ENCODE measurements at places on chromosomes 1 and 21.

- DNase-seq = no peak
Observed at GRCh38 chr1:48670234-48671020, 106.3 kb downstream of the BEND5 start.

DNA sequence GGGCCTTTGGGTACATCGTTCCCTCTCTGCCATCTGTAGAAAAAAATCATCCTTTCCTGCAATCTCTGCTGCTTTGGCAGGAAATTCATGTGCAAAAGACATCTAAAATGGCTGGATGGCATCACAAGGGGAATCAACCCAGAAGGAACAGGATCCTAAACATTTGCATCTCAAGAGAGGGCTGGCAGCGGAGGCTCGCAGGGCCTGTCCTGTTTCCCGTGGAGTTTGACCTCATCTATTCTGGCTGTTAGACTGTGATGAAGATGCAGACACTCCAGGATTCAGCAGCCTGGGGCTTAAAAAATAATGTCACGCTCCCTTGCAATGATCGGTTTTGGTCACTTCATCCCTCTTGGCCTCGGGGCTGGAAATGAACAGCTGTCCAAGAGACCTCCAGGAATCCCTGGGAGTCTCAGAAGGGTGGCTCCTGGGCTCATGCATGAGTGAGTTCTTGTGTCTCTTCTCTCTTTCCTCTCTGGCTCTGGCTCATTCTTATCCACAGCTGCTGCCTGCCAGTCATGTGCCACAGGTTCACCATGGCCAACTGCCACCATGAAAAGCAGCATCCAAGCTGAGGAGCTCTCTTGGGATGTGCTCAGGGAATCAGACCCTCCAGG is 16.1 kb upstream of the PCP4 start:
- no peak for DNase-seq

- DNase-seq = no peak
Observed at GRCh38 chr1:167514288-167514687, 4.0 kb downstream of the CD247 start.

- DNase-seq = no peak
Observed at GRCh38 chr1:203612932-203613682, 13.5 kb upstream of the ATP2B4 start.

GRCh38 chr1:3469104-3469848 is 14.8 kb downstream of the ARHGEF16 start:
- no peak for DNase-seq

- no peak for DNase-seq
Observed at GRCh38 chr1:45930258-45931150, 127.1 kb downstream of the MAST2 start.

GRCh38 chr1:173295995-173296394 is 88.9 kb upstream of the TNFSF4 start:
- DNase-seq = no peak

DNA sequence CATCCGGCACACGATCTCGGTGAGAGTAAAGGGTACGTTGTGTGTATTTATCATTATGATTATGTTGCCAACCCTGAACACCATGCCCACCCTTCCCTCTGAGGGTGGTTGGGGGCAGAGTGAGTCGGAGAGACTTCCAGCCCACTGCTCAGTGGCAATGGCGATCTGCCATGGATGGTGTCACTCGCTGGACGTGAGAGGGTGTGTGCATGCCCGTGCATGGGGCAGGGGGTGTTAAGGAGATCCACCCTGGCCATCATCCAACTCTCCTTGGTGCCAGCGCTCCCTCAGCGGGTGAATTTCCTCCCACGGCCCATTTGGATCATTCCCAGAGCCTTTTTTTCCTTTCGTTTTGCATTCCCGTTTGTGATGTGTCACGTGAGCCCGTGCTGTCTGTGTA is 74.1 kb upstream of the CNTN2 start:
- DNase-seq = no peak

- no peak for DNase-seq
Observed at GRCh38 chr21:40540216-40540615, 306.7 kb downstream of the DSCAM start.

DNA sequence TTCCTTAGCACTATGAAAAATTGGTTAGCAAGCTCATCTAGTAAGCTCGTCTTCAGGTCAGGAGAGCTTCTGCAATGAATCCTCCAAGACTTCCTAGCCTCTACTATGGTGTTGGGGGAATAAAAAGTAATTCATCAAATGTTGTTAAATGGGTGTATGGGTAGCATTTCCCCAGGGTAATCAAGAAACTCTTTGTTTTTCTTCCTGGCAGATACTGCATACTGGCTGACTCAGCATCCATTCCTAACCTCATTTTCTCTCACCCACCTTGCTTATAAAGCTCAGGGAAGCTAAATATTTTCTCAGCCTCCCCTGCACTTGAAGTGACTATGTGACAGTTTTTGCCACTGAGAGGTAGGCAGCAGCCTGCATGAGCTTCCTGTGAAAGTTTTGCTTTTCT is 83.4 kb downstream of the MAB21L3 start:
- no peak for DNase-seq

GRCh38 chr1:1427106-1427819 is 6.2 kb upstream of the ANKRD65 start:
- DNase-seq = peak; percentile 89

- no peak for DNase-seq
Observed at GRCh38 chr1:245332513-245332912, 177.7 kb downstream of the KIF26B start.

Data from ecto neural progenitor cell (in vitro differentiated cells).